NCI-H2081 (cell line): ENCODE measurements at places on chromosomes 2 and 18.

DNA sequence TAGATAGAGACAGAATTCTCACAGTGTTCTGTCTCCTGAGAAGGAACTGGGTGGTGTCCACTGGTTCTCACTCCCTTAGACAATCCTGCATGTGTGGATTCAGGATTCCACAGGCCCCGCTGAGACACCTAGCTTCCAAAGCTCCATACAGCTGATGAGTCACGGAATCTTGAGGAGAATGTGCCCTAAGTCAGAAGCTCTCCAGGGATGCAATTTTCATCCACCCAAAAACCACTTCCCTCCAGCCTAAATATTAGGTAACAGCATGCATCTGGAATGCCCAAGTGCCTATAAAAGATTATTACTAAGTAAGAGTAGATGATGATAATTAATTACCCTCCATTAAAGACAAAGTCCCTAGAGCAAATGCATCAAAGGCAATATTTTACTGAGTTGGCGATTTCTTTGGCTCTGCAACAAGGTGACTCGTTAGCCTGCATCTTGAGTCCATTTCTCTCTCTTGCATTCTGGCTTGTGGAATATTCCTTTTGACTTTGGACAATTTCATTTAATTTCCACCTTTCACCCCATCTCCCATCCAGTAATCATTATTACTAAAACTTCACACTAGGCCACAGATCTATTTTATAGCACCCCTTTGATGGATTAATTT is 475.1 kb downstream of the TNS1 start:
- DNase-seq: no peak

DNA sequence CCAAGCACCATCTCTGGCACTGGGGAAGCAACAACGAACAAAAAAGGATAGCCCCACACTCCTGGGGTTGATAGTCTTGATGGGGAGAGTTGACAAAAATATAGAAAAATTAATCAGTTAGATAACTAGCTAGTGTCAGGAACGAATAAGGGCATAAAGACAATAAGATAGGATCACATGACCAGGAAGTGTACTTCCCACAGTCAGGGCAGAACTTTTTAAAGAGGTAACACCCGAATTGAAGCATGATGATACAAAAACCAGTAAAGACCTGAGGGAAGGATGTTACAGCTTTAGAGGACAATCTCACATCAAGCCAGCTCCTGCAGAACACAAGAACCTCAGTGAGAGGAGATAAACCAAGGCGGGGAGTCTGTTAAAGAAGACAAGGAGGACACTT is 295.4 kb upstream of the CRIM1 start:
- DNase-seq: no peak

DNA sequence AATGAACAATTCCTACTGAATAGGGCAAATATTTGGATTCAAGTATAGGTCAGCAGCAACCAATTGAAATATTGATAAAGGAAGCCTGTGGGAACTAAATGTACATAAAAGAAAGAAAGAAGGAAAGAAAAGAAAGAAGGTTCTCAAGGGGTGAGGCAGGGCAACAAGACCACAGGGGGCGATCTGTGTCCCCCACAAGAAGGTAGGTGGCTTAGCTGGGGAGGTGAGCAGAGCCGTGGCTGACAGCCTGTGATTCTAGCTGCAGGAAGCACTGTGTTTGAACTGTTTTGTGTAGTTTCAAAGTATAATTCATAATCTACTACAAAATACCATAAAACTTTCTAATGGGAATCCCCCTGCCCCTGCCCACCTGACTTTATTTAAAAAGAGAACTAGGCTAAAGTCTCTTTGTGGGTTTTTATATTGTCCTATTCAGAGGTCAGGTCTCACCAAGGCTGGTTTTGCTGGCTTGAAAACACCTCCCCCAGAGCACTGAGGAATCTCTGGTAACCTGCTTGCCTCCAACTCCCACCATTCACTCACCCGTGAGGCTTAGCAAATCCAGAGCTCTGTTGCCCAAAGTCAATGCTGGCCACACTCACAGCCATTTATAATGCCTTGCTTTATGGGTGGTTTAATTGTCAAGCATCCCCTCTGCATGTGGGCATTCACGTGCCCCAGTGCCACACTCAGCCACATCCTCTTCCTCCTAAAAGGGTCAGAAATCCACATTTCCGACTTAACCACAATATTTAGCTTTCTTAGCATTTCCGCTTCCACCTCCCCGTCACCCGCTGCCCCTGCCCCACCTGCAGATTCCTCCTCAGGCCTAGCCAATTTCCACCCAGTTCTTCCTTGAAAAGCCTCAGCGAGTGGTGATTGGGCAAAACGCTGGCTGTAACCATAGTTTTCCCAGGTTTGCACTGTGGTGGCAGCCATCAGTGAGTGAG is 36.4 kb upstream of the LMAN1 start:
- no peak for DNase-seq

GRCh38 chr18:25186871-25187270 is 165.1 kb downstream of the ZNF521 start:
- no peak for DNase-seq
